ENCODE measurements at places on chromosomes 6 and 20.

DNA sequence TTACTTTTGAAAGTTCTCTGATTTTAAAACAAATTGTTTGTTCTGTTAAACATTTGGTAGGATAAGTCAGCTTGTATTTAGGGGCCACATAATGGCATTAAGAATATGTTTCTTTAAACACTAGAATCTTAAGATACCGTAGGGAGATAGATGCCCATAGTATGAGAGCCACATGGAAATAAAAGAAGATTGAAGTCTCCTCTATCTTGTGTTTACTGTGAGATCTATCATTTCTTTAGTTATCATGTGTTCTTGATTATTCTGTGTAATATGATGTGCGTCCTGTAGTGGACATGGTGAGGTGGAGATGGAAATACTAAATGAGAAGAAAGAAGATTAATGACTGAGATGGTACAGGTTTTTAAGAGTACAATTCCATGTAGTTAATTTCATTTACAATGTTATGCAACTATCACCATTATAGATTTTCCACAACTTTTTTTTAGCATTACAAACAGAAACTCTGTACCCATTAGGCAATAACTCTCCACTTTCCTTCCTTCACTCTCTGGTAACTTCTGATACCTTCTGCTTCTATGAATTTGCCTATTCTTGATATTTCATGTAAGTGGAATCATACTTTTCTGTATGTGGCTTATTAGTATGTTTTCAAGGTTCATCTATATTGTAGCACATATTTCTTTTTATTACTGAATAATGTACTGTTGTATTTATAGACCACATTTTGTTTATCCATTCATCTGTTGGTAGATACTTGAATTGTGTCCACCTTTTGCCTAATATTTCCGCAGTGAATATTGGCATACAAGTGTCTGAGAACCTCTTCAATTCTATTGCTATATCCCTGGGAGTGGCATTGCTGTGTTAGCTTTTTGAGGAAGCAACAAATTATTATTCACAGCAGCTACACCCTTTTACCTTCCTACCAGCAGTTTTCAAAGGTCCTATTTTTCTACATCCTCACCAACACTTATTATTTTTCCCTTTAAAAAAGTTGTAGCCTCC, 11.5 kb downstream of the RNF146 start:
- DNase-seq, result no peak

DNA sequence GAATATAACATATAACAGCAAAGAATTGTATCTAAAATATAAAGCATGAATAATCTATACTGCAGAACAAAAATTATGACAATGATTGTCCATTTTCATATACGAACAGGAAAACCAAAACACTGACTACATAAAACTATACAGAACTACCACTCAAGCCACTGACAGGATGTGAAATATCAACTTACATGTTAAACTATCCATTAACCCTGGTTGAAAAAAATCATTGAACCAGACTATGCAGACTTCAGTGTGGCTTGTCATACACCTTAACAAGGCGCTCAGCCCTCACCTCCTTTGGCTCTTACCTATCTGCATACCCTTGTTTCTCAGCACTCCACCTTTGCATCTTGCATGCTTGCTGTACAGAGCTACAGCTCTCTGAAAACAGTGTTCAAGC, 34.9 kb downstream of the ASCC3 start:
- no peak for DNase-seq

GRCh38 chr6:114611696-114612095, 268.9 kb upstream of the HS3ST5 start:
- DNase-seq, result no peak

DNA sequence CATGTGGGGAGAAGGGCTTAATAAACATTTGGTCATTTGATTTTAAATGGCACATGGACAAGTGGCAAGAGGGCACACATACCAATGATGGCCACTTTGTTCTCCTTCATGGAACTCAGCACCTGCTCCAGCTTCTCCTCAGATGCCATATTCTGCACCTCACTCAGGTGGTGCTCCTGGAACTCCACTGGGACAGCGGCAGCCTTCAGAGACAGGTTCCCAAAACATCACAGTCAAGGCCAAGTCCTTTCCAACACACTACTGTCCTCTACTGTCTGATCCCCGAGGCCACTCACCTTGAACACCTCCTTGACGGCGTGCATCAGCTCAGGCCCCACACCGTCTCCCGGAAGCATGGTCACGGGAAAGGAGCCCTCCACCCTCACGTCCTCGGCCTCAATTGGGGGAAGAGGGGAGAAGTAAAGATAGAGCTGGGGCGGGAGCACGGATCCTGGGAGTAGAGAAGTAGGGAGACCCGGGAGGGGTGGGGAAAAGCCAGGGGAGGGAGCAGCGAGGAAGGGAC, 591 bp downstream of the IDH3B start:
- DNase-seq, result no peak

GRCh38 chr6:43846556-43846955, 76.5 kb downstream of the VEGFA start:
- DNase-seq, result no peak

DNA sequence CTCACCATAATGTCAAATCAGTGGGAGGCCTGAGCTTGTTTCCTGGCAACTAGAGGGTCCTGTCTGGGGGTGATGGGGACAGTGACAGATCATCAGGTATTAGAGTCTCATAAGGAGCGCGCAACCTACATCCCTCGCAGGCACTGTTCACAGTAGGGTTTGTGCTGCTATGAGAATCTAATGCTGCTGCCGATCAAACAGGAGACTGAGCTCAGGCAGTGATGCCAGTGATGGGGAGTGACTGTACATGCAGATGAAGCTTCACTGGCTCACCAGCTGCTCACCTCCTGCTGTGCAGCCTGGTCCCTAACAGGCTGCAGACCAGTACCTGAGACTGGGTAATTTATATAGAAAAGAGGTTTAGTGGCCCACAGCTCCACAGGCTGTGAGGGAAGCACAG, 147.3 kb downstream of the TTLL2 start:
- no peak for DNase-seq

DNA sequence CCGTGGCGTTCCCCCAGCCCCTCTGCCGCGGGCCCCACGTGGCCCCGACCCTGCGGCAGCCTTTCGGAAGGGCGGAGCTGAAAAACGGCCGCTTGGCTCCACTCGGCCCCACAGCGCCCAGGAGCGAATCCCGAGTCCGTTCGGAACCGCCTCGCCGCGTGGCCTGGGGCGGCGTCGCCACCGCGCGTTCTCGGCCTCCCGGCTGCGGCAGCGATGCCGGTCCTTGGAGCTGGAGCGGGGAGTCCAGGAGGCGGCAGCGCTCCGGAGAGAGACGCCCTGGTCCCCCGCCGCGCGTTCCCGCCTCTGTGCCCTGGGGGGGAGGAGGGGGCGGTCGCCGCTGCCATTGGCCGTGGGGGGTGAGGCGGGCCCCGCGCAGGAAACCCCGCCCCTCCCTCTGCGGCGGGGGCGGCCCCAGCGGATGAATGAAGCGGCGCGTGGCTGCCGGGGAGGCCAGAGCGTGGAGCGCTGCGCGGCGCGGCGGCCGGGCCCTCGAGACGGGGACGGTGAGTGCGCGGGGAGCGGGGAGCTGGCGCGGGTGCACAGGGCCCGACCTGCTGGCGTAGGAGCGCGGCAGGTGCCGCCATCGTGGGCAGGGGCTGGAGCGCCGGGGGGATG, at the start of gene SLCO4A1:
Gene SLCO4A1 (plus strand): TSS at position 453 of the 615 bp plus-strand sequence. CDS start 13,952 bp downstream, outside the sequence.
- DNase-seq, result peak; percentile 79

DNA sequence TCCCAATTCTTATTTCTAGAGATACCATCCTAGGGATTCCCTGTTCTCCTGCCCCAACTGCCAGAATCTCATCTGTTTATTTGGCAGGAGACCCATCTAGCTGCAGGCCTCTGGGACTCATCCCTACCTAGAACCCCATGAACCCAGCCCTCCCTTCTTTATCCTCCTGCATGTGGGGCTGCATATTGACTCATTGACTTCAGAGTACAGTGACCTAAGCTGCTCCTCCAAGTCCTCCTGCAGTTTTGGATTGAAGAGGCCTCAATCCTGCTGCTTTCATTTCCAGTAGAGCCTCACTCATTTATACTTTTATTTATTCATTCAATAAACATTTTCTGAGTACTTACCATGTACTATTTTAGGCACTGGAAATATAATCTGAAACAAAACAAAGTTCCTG, 11.6 kb downstream of the TMEM200A start:
- DNase-seq, result no peak

GRCh38 chr6:112683106-112683505, 336.0 kb downstream of the RFPL4B start:
- no peak for DNase-seq

DNA sequence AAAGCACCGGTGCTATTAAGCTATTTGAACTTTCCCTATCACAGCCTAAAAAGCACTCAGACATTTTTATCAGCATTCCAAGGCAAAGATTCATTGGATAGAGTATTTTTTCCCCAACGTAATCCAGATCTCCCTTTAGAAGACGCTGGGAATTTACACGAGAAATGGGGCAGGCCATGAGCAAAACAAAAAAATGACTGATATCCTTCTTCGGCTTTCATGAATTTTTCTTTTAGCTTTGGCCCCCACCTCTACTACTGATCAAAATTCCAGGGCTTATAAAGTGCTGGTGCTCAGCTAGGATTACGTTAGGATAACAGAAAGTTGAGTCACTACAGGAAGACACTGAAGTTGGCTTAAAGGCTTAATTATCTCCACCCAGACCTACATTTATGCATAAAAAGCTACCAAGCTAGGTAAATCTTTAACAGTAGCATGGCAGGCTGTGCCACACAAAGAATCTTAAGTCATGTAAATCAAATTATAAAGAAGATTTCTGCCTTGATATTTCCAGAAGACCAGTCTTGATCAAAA, 418.5 kb upstream of the BTBD3 start:
- DNase-seq, result no peak

GRCh38 chr20:6914986-6915385, 147.5 kb downstream of the BMP2 start:
- DNase-seq, result no peak

- DNase-seq, result no peak
Measured at GRCh38 chr20:18101125-18101810, 36.4 kb upstream of the KAT14 start.

DNA sequence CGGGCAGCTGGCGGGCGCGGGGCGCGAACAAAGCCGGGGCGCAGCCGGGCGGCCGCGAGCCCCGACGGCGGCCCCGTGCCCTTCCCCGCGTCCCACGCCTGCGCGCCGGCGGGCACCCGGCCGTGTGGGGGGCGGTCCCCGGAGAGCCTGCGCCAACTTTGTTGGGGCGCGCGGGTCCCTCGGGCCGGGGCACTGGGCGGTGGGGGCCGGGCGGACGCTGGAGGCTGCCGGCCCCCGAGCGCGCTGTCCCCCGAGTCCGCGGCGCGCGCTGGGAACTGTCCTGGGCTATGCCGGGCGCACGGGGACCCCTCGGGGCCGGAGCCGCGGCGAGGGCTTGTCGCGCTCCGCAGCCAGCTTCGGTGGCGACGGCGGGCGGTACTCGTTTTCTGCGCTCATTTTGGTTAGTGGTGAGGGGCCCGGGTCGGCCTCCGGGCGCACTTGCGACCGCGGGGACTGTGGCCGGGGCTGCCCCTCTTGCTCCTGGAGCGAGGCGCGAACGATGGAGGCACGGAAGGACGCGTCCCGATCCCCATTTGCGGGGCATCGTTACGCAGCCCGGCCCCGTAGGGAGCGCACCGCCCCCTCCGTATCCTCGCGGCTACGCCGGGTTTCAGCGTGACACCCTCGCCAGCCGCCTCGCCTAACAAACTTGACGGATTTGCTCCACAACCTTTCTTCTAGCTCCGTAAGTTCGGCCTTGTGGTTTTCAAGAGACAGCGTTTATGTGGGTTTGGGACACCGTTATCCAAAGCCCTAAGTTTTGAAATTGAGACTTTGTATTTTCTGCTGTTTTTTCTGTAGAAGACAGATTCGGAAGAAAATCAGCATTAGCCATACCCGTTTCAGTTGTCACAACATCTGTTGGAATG, 622 bp downstream of the SS18L1 start:
- DNase-seq, result no peak

DNA sequence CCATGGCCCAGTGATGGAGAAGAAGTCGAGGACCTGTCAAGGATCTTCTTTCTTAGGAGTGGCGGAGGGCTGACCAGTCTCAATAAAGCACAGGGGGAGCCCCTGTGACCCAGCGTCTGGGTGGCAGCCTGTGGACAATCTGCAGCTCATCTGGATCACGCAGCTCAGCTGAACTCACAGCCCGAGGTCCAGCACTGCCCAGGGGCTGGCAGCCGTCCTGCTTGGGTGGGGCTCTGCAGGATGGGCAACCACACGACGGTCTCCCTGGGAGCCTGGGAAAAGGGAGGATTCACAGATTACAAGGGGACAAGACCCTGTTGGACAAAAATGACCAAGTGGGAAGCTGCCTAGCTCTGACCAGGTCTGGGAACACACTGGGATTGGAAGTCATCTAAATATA, 110.8 kb downstream of the MYLK4 start:
- no peak for DNase-seq

GRCh38 chr6:132713352-132714134, at the start of gene VNN1:
TSS of gene VNN1 (minus strand) at chr6:132714055. CDS start at chr6:132714035, 20 bp downstream.
- no peak for DNase-seq

GRCh38 chr6:128605961-128606360, 85.6 kb upstream of the PTPRK start:
- no peak for DNase-seq

GRCh38 chr6:43020847-43021246, 576 bp upstream of the RRP36 start:
- DNase-seq, result no peak

DNA sequence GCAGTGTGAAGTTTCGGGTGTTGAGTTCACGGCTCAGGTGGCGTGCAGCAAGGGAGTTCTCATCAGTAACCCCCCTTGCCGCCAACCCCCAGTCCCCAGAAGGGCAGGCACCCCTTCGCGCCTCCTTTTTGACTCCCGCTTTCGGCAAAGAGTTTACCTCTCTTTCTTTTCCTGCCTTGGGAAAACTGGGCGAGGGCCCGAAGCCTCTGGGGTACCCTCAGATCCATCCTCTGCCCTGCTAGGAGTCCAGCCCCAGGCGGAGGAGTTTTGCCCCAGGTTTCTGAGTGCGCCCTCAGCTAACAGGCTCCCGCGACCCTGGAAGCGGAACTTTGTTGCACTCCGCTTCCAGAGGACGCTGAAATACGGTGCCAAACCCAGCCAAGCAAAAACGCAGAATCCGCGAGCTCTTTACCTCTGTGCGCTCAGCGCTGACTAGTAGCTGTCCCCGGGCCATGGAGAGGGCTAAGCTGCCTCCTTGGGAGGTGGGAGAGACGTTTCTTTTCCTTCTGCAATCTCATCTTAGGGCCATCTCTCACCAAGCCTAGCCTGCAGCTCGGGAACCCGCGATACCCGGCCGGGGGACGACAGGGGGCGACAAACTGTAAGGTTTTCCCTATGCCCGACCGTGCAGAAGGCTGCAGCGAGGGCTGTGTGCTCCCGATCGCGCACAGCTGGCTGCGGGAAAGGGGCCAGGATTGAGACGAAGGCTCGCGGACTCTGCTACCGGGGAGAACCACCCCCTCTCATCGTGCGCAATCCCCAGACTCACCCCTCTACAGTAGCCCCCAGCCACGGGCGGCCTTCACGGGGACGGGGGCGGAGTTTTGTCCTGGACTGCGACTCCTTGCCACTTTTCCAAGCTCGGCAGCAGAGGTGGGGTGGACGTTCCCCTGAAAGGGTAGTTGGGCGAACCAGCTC, 2.7 kb upstream of the PAX1 start:
- no peak for DNase-seq

GRCh38 chr20:7687065-7687464, 253.2 kb downstream of the HAO1 start:
- no peak for DNase-seq

GRCh38 chr20:50120935-50121693, 8.2 kb upstream of the UBE2V1 start:
- peak; percentile 32 for DNase-seq

GRCh38 chr6:18384621-18385020, 2.5 kb upstream of the RNF144B start:
- DNase-seq, result no peak
